ENCODE measurements at places on chromosomes 3 and 15.

DNA sequence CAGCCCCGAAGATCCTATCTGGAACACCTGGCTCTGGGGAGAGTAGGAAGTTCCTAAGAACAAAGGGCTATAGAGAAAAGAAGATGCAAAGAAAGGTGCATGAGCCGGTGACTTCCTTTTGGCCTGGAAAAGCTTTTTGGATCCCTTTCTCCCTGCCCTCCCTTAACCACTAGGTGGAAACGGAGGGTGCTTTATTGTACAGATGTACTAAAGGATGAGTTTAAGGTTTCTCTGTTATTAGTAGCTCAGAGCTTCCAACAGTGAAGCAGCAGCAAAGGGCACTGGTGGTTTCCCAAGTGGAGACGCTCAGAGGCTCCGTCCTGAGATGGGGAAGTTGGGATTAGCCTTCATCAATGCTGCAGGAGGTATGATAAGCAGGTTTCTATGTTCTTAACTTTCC lies 5.9 kb upstream of the ADGRG7 start:
- DNase-seq = peak; percentile 27

DNA sequence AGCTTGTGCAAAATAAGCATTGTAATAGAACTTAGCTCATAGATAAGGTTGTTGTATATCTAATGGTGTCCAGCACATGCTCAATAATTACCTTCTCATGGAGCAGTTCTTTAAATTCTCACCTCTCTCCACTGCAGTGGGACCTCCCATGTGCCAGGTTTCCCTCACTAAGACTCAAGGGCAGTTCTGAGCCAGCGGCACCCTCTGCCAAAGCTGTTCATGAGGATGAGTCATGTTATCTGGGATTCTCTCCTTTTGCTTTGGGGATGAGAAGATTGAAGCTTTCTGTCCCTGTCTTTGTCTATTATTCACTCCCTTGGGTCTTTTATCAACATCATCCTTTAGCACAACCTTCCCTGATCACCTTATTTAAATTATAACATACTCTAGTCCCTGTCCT lies 15.6 kb upstream of the AMOTL2 start:
- no peak for DNase-seq

- no peak for DNase-seq
These were observed 54.2 kb downstream of the RPL39L start for GRCh38 chr3:187085021-187085666.

DNA sequence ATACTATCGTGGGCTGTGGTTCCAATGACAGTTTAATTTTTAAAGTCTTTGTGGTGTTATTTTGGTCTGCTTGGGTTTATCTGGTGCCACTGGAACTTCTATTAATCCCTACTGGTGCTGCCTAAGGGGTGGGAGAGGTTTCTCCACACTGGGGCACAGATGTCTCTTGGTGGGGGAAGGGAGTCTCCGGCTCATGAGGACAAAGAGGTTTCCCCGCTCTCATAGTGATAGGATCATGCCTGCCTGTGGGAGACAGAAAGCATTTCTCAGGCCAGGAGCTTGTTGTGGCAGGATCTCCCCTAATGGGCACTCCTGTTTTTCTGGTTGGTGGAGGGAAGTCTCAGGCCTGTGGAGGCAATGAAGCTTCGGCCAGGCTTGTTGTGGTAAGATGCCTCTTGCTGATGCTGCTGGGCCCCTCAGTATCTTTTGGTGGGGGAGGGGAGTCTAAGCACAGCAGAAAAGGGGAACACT lies 84.3 kb upstream of the THRB start:
- no peak for DNase-seq

DNA sequence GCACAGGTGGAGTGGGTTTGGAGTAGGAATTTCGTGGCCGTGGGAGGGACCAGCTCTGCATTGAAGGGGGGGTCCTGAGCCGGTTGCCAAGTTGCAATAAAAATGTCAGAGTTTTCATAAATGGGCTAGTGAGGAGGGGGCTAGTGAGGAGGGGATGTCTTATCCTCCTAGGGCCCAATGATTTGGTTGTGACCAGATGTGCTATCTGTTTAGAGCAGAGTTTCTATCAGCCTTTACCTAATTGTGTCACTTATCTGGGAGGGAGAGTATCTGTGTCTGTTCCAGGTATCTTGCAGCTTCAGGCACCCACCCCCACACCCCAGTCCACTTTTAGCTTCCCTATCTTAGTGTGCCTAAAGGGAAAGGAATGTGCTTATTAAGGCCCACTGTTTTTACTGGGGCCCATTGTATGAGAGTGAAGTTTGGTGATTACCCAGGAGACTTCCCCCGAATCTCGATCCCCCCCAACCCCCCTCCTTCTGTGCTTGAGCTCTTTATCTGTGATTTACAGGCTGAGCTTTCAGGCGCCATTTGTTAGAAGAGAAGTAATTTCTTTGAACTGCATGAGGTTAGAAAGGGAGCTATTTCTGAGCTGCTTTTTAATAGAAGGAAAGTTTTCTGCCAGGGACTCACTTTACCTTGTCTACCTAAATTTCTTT lies 42.6 kb downstream of the PPCDC start:
- no peak for DNase-seq

GRCh38 chr3:159791336-159791735 lies 197.3 kb upstream of the IL12A start:
- DNase-seq = no peak

DNA sequence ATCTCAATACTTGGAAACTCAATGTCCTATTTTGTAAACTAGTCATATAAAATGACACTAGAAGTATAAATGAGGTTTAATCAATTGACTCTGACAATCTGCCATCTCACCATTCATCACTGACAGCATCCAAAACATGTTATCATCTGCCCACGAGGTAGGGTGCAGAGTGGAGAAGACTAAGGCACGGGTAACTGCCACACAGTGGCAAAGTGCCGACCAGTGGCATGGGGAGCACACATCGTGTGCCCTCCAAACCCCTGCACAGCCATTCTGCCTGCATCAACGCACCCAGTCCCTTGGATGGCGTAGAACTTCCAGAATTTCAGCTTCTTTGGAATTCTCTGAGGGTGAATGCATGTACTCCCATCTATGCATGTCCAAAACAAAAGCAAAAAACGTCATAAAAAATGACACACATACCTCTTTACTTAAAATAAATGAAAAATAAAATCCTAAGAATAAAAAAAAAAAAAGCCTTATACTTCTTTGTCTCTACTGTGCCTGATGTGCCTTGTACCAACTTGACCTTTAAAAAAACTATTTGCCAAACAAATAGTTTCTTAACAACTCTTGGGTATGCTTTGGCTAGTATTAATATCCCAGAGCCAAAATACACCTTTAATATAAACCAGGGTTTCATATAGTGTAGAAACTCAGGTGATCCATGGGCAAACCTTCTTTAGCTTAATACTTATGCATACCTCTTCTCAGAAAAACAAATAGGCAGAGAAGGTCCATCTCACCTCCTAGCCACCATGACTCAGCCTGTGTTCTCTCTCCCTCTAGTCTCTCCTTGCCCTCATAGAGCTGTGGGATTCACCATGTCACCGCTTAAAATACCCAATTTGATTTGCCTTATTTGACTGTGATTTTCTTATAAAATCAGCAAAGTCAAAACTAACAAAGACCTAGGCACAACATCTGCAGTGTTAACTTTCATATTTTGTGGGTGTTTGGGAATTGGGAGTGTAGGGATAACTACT lies 12.7 kb downstream of the CPOX start:
- no peak for DNase-seq

DNA sequence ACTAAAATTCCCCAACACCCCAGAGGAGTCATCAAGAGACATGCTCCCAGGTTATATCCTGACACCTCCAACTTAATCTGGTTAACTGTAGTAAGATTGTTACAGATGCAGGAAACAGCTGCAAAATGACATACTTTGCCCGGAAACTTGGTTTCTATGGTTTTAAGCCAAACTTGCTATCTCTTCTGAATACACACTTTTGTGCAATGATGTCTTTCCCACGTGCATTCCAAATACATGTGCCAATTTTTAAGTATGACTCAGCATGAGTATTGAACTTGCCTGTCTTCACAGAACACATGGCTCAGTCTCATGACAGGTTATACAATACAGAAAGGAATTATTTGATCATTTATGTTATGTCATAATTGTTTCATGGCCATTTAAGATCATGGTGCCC lies 207.0 kb upstream of the DCBLD2 start:
- DNase-seq = peak; percentile 32

DNA sequence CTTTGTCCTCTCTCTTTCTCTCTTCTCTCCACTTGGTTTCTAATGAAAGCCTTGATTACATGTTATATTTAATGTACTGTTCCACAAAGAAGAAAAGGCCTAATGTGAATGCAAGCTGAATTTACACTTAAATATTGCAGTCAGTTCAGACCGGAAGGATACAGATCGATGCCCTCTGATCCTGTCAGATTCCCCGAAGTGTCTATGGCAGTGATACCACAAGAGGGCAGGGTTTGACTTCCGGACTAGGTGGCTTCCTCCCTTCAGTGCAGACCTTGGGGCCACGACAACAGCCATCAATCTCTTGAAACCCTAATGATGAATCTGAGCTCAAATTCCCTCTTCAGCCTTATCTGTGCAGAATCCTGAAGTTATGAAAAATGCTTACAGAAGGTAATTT lies 29.5 kb downstream of the AGTR1 start:
- peak; percentile 62 for DNase-seq

DNA sequence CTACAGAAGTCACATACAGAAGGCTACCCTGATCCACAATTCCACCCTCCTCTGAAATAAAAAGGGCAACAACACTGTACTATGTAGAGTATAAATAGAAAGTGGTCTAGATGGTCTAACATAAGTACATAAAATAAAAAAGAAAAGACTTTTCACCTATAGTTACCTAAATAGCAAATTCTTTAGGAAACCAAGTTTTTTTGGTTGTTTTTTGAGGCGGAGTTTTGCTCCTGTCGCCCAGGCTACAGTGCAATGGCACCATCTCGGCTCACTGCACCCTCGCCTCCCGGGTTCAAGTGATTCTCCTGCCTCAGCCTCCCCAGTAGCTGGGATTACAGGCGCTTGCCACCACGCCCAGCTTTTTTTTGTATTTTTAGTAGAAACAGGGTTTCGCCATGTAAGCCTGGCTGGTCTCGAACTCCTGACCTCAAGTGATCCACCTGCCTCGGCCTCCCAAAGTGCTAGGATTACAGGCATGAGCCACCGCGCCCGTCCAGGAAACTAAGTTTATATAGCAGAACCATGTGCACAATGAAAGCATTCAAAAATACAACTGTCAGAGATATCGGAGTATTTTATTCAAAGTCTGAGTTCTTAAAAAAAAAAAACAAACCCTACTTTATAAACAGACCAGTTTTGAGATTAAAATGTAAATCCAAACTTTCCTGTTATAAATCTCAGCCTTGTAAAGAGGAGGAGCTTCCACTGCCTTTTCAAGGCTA lies 1.7 kb downstream of the SIN3A start:
- DNase-seq = no peak

GRCh38 chr15:48040166-48040817 lies 80.5 kb upstream of the SLC24A5 start:
- DNase-seq = no peak

GRCh38 chr3:31345581-31345980 lies 187.1 kb upstream of the STT3B start:
- DNase-seq = no peak

DNA sequence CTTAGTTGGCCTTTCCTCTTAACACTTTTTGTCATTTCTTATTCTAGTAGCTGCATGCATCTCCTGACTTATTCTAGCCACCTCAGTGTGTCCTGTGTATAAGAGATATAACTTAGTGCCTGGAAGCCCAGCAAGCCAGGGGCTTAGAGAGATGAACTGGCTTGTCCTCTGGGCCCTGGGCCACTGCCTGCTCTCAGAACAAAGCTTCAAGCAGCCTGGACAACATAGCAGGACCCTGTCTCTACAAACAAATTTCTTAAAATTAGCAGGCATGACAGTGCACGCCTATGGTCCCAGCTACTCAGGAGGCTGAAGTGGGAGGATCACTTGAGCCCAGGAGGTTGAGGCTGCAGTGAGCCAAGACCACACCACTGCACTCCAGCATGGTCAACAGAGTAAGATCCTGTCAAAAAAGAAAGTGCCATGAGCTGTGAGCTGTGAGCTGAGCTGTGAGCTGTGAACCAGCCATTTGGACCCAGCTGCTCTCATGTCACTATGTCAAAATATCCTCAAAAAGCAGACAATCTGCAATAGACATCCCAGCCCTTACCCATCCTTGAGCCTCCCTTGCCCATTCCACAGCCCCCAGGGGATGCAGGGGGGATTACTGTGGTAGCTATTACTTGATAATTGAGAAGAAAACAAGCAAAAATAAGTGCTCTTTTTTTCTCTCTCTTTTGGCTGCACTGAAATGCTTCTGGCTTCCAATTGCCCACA lies 174.5 kb downstream of the OPA1 start:
- DNase-seq = no peak

GRCh38 chr15:88627463-88627862 lies 6.3 kb downstream of the AEN start:
- no peak for DNase-seq

DNA sequence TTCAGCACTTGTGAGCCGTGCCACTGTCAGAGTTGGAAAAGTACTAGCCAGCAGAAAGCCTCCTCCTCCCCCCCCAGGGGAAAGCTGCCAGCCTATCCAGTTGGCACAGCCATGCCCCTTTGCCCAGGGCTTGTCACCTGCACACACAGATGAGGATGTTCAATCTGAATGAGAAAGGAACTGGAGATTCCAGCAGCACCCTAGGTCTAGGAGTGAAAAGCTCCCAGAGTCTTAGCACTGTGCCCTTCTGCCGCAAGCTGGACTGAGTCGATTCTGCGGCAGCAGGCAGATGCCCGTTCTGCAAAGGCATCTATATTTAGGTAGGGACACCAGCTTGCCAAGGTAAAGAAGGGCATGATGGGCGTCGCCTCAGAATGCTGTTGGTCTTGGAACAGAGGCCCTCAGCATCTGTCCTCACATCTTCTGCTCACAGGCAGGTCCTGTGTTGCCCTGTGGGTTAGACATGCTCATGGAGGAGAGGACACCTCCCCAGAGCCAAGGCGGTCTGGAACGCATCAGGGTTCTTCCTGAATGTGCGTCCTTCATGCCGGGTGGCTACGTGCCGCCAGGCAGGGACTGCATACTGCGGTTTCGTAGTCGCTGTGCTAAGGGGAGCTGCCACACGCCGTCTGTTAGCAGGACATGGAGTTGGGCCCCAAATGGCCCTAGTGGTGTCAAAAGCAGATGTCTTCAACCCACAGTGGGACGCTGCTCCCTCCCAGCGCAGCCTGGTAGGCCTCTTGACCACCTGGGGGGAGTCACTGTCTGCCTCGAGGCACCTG lies 109.5 kb downstream of the VGLL4 start:
- no peak for DNase-seq

- DNase-seq = no peak
These were observed 748.3 kb upstream of the NECTIN3 start for GRCh38 chr3:110323349-110323748.

GRCh38 chr3:110413807-110414748 lies 657.5 kb upstream of the NECTIN3 start:
- peak; percentile 12 for DNase-seq

DNA sequence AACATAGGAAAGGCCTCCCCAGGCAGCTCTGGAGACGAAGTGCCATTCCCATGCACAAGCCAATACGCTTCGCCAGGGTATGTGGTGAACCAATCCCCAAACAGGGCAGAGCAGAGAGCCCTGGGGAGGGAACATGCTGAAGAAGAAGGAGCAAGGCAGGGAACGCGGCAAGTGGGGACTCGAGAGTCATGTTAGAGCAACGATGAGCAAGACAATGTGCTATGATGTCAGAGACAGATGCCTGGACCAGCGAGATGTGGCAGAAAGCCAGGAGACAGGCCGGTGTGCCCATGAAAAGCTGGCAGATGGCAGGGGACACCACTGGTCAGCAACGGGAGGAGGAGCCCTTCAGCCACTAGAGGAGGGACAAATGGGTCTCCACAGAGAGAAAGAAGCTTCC lies 39.6 kb downstream of the NIPA2 start:
- DNase-seq = no peak

- DNase-seq = no peak
These were observed 4.0 kb upstream of the TMEM89 start for GRCh38 chr3:48625600-48625999.

Data from A549 (cell line).